NCI-H2107 (cell line): ENCODE measurements at places on chromosomes 7 and 10.

DNA sequence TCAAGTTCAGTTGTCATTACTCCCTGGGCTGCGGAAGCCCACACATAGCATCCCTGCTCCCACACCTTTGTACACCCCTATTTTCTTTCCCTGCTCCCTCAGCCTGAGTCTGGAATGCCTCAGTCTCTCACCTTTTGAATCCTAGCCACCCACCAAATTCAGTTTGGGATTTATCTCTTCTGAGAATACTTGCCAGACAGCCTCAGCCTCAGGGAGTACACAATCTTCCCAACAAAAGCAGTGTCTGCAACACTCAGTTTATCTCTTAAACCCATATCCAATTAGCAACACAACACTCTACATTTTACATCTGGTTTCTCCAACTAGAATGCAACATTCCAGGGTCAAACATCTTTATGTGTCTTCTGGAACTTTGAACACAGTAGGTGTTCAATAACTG is 190.2 kb downstream of the GPAM start:
- no peak for DNase-seq

- DNase-seq = no peak
These were observed 119.0 kb downstream of the OAT start for GRCh38 chr10:124299696-124300095.

DNA sequence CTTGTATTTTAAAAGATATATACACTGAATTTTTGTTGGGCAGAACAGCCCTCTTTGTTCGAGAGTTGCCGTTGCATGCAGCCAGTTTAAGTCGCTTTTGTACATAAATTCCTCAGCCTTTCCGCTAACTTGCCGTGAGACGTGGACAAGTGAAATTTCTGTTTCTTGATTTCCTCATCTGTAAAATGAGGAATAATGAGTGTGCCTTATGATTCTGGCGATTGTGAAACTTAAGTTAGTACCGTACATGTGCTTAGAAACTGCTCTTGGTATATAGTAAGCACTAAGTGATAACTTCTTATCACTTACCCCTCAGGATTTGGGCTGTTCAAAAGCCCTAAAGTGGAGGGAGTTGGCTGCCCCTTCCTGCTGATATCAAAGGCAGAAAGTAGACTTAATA is 1.4 kb downstream of the CCNJ start:
- no peak for DNase-seq

DNA sequence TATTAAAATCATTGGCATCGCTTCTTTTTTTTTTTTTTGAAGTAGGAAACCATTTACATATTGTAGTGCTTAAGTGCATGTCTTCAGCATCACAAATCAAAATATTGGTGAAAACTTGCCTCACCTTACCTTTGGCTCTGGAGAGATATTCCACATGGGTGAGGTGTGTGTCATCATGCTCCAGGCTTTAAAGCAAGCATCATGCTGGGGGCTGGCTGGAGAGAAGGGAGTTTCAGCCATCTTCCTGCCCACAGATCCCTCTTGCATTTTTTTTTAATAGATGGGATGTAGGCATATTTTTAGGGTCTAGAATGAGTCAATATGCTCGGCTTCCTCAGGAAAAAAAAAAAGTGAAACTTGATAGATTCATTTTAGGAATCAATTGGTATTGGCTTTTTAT is 2.3 kb upstream of the INSYN2A start:
- no peak for DNase-seq

DNA sequence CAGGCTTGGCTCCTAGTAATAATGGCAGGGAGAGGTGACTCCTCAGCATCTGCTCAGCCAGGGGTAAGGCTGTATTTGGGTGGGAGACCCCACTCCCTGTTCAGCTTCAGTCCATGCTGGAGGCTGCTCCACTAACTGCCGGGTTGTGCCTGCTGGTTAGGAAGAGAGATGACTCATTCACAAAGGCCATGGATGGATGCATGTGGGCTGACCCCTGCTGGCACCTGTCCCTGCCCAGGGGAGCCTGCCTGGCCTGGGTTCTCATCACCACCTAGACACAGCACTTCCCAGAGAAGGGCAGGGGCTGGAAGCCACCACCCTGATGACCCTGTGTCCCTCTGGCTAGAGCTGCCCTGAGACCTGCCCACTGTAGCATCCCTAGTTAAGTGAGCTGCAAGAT is 59.0 kb downstream of the VSTM4 start:
- DNase-seq = no peak

DNA sequence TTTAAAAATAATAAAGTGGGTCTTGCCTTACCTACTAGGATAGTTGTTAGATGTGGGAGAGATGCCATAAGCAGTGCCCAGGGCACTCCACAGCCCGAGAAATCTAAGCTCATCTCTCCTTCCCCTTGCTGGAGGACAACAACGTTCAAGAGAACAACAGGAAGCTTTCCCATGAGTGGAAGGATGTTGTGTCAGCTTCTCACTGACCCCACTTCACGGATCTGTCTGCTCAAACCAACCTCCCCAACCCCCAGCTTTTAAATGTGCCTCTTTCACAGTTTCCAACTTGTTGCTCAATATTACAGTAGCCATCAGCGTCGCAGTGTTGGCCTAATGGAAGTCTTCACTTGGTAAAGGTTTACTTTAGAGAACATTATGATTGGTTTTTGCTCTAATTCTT is 72.1 kb downstream of the PTPRE start:
- DNase-seq = no peak

- no peak for DNase-seq
These were observed 148.4 kb upstream of the AHR start for GRCh38 chr7:17150018-17150417.

DNA sequence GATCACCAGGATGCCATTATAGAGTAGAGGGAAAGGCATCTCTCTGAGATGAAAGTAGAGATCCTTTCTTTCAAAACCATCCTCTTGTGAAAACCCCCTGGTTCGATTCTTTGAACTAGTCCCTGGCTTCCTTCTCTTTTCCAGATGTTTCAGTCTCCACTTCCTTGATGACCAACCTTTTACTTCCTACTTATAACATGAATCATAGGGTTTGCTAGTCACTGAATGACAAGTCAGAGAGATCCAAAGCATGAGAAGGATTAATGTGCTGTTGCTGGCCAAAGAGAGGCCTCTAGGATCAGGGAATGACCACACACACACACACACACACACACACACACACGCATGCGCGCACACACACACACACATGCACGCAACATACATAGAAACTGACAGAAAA is 161.1 kb upstream of the FRMD4A start:
- DNase-seq = no peak

- no peak for DNase-seq
These were observed 37.0 kb downstream of the NRAP start for GRCh38 chr10:113626809-113627355.

DNA sequence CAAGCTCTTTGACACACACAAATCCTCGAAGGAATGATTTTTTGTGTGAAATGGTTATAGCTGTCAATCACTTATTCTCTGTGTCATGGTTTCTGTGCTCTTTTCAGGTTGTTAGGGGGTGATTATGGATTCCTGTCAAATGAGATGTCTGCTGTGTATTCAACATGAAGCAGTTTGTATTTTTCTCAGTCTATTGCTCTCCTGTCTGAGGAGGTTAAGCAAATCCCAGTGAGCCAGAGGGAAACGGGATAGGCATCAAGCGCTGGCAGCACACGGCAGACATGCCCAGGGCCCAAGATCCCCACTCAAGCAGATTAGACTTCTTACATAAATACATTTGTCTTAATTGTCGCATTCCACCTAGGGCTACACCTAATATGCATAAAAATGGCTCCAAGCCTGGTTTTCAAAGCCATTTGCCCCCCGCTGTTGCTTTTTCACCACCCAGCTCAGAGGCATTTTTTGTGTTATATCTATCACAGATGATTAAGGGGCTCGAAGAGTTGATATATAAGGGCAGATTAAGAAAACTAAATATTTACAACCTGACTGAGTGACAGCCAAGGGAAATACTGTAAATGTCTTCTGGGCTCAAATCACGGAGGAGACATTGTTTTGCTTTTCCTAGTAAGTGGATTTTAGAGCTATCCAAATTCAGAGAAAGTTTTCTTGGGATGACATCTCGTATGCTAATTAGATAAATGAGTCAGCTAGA is 192.7 kb upstream of the LRGUK start:
- DNase-seq = no peak

GRCh38 chr10:48497780-48498770 is 106.8 kb downstream of the ARHGAP22 start:
- no peak for DNase-seq

GRCh38 chr10:112047674-112048073 is 135.9 kb downstream of the GPAM start:
- DNase-seq = no peak

GRCh38 chr7:69996121-69996520 is 397.8 kb downstream of the AUTS2 start:
- DNase-seq = no peak

DNA sequence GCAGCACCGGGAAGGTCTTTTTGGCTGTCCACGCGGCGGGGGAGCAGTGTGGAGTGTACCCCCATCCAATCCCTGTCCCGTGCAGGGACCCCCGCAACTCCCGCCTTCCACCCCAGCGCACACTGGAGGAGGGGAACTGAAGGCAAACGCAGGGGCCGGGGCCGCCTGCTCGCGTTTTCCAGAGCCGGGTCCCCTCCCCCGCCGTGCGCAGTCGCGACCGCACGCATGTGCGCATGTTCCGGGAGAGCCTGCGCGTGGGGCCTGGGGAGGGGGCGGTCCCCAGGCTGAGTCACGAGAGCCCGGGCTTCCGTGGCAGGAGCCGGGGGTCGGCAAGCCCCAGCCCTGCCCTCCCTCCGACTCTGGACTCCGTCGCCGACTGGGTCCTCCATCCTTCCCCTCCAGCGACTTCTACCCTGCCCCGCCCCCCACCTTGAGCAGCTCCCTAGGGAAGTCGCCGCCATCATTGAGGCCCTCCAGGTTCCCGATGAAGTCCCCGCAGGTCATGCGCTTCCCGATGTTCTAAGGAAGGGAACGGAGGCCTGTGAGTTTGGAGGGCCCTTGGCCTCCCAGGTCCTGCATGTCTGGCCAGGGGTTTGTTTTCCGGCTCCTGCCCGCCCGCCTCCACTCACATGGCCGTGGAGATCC is 8.0 kb downstream of the PSD start:
- DNase-seq = no peak
